Iris pigment epithelial cell (primary cell): ENCODE measurements at places on chromosomes 7 and 10.
A peak's percentile ranks its signal among the peaks of the same experiment; 100 is the strongest.

- peak; percentile 86 for DNase-seq
These were observed 32.8 kb upstream of the ARHGAP12 start for GRCh38 chr10:31961277-31962074.

DNA sequence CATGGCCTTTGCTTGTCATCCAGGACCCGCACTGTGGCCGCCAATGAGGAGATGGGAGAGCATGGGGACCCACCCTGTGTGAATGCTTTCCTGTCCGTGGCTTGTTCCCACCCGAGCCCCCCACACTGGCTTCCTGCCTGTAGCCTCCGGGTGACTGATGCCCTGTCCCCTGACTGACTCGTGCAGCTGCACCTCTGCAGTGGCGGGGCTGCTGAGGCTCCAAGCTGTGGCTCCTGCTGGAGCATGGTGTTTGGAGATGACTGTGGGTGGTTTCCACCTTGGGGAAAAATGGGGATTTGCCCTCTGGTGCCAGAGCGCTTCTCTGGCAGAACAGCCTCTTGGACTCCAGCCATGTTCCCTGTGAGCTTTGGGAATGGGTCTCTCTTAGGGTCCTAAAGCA lies 2.1 kb downstream of the CAMK1D start:
- DNase-seq, result no peak

DNA sequence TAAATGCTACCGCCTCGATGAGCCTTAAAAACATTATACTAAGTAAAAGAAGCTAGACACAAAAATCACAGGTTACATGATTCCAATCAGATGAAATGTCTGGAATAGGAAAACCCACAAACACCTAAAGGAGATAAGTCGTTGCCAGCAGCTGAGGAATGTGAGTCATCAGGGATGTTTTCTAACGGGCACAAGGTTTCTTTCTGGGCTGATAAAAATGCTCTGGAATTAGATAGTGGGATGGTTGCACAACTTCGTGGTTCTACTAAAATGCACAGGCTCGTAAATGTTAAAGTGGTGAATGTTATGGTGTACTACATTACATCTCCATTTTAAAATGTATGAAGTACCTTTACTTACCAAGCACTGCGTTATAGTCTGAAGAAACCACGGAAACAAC lies 9.7 kb downstream of the ABLIM1 start:
- peak; percentile 84 for DNase-seq

GRCh38 chr7:776992-777727 lies 50.1 kb upstream of the PRKAR1B start:
- DNase-seq, result peak; percentile 7

- no peak for DNase-seq
These were observed 72.5 kb upstream of the KCNMA1 start for GRCh38 chr10:77710081-77710551.

GRCh38 chr7:2527505-2528467 lies 8.2 kb downstream of the LFNG start:
- DNase-seq, result peak; percentile 75

GRCh38 chr7:121271916-121272315 lies 56.9 kb upstream of the WNT16 start:
- no peak for DNase-seq

DNA sequence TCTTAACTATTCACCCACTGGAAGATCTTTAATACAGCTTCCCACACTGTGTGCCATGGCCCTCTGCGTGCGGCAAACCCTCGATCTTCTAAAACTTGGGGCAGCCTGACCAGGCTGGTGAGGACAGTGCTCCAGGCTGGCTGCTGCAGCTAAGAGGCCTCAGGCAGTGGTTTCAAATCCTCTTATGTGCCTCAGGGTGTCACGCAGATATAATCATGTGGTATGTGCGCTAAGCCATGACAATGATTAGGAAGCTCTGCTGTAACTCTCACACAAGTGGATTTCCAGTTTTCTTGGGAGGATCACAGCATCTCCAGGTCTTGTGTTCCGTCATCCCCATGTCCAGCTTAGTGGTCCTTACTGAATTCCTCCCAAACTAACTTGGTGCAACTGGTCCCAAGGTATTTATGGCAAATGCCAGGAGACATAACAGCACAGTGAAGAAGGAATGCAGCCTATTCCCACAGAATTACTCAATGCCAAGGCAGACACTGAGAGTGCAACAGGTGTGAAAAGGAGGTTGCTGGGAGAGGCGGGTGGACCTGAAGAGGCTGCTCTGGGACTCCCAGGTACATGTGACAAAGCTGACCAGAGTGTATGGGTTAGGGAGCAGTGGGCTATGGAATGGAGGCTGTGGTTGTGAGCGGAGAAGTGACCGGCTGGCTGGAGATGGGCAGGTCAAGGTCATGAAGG lies 2.3 kb downstream of the HPS1 start:
- no peak for DNase-seq

GRCh38 chr7:52726986-52727385 lies 308.4 kb upstream of the POM121L12 start:
- DNase-seq, result no peak
